Gastroesophageal sphincter (tissue), 4 donors: ENCODE measurements at places on chromosomes 13 and 19. TPM values are rescaled to one million over a fixed set of nuclear protein-coding genes. Genes with fewer than 3 reads are reported as not detected.

SRRM5 gene
- not detected for total RNA-seq

DNA sequence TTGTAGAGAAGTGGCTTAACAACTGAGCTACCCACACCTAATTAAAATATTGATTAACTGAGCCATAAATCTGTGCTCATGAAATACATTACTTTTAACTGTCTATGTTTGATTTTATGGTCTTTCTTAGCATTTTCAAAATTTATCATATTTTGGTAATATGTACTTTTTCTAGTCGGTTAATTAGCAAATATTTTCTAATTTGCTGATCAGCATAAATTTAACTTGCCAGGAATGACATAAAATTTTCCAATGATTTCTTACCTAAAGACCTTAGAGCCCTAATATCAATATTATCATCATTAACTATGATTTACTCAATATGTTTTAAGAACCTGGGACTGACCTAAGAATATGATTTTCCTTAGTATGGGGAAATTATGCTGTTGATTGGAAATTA, 19.9 kb upstream of the COG6 start:
- no peak for ATAC-seq

DNA sequence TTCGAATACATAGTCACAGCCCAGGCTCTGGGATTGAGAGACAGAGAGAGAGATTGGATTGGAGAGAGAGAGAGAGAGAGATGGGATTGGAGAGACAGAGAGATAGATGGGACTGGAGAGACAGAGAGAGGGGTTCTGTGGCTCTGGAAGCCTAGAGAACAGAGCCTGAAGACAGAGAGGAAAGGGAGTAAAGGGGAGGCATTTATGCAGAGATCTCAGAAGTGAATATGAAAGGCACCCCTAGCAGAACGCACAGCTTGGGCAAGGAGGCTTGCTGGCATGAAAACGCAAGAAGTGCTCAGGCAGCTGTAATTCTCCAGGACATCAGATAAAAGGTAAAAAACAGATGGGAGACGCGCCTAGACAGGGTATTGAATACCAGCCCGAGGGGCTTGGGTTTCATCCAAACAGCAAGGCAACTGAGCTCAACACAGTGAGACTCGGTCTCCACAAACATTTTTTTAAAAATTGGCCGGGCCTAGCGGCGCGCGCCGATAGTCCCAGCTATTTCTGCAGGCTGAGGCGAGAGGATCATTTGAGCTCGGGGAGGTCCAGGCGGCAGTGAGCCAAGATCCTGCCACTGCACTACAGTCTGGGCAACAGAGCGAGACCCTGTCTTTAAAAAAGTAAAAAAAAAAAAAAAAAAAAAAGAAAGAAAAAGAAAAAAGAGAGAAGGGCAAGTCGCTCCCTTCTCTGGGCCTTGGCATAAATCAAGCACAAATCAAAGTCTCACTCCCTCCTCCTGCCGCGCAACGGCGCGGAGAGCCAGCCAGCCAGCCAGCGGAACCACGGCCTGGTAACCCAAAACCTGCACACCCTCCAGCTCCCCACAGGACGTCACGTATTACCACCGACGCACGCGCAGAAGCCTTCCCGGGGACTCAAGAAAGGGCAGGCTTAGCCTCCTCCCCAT, 774 bp upstream of the PPP2R1A start:
- peak; percentile 0 for ATAC-seq

ARID3A gene
- total RNA-seq: 4.7 TPM

GRCh38 chr19:39916851-39917396, 17.5 kb downstream of the FCGBP start:
- no peak for ATAC-seq

DNA sequence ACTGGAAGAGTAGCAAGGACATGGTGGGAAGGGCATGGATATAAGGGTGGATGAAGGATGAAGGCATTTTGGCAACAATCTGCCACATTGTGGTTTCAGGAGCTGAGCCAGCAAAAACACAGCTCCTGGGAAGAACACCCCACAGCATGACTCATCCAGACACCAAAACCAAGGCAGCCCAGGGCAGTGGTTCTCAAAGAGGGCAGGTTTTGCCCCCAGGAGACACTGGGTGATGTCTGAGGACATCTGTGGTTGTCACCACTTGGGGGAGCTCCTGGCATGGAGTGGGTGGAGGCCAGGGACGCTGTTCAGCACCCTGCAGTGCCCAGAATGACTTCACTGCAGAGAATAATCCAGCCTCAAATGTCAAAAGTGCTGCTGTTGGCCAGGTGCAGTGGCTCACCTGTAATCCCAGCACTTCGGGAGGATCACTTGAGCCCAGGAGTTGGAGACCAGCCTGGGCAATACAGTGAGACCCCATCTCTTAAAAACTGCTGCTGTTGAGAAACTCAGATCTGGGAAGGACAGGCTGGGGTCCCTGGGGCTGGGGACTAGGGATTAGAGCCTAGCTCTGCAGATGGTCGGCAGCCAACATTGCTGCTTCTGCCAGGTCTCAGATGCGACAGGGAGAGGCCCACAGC, 16.1 kb downstream of the ZFR2 start:
- no peak for ATAC-seq

MAMSTR gene
- total RNA-seq: 0.94 TPM

- ATAC-seq: no peak
Observed at GRCh38 chr19:45713141-45713540, 17.6 kb downstream of the FBXO46 start.

DNA sequence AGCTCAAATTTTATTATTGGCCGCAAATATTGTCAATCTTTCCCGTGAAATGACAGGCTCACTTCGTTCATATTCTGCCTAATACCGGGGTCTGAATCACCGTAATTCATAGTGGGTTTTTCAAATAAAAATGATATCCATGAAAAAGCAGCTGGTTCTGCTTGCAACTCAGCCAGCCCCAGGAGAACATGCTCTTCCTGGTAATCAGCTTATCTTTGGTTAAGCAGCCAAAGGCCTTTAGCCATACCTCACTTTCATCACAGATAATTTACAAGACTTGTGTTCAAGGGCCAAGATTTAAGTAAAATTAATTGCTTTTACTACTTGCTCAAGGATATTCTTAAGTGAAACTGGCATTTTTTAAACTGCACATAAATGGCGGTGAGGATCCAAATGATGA, 22.5 kb downstream of the RNASEH2B start:
- no peak for ATAC-seq

DNA sequence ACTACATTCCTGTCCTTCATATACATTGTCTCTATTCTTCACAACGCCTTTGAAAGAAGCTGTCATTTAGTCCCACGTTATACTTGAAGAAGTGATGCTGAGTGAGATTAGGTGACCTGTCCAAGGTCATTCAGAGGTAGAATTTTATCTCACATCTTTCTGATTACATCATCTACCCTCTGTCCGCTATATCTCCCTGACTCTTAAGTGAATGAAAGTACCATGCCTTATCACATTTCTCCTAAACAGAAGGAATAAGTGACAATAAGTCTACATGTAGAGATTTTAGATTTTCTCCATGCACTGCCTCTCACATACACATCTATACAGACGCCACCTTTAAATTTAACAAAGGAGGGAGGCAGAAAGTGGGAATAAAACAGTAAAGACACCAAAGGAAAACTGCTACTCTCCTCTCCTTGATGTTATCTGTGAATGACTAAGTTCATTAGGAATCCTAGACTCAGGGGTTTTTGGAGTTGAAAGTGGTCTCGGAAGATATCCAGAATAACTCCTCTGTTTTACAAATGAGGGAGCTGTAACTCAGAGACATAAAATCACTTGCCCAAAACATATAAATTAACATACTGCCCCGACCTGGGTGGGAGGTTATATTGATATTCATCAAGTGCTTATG, 4.9 kb upstream of the CLDN10 start:
- ATAC-seq: no peak

- ATAC-seq: no peak
Observed at GRCh38 chr13:46126552-46127357, 21.9 kb upstream of the CPB2 start.

DNA sequence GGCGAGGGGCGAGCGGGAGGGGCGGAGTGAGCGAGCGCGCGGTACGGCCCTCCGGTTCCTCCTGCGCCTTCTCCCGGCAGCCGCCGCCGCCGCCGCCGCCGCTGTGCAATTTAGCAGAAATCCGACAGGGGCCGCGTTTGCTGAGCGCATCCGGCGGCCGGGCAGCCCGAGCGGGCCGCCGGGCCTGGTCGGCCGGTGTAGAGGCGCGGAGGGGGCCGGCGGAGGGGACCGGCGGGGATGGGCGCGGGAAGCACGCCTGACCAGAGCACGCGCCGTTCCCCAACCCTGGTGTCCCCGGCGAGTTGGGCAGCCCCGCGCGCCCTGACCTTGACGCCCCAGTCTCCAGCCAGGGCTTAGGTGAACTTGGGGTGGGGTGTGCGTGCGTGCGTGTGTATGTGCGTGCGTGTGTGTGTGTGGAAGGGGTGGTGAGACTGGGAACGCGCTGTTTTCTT, 144.5 kb upstream of the ZNF536 start:
- peak; percentile 74 for ATAC-seq

DNA sequence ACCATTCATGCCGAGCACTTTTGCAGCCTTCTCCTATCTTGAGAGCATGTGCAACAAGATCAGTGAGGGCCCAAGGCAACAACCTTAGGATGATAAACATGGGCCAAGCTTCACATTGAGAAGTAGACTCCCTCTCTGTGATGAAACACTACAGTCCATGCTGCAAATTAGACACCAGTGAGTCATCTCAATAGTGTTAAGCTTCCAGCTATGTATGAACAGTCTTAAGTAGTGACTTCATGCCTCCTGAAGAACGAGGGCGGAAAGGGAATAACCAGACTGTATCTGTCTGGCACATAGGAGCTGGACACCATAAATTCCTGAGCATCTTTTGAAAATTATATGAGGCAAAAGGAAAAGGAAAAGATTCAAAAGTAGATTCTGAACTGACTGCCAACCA, 309.9 kb upstream of the SLITRK1 start:
- ATAC-seq: no peak

- ATAC-seq: no peak
Observed at GRCh38 chr19:19214892-19215291, 3.1 kb downstream of the NCAN start.

MYBPC2 gene
- not detected for total RNA-seq

TRAPPC2B gene
- 9.0 TPM for total RNA-seq

- no peak for ATAC-seq
Observed at GRCh38 chr13:70613295-70613694, 505.0 kb upstream of the KLHL1 start.

- no peak for ATAC-seq
Observed at GRCh38 chr13:46953331-46953730, 56.5 kb upstream of the HTR2A start.

- no peak for ATAC-seq
Observed at GRCh38 chr13:19345158-19345557, 163.5 kb upstream of the TUBA3C start.

DNA sequence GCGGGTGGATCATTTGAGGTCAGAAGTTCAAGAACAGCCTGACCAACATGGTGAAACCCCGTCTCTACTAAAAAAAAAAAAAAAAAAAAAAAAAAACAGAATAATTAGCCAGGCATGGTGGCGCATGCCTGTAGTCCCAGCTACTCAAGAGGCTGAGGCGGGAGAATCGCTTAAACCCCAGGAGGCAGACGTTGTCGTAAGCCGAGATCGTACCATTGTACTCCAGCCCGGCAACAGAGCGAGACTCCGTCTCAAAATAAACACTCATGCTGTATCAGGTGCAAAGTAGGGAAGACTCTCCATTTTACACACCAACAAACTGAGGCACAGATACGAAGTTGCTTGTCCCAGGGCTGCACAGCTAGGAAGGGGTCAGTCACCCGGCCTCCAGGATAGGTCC, 15.6 kb downstream of the TLE6 start:
- no peak for ATAC-seq

GRCh38 chr13:32047088-32047487, 15.5 kb downstream of the FRY start:
- ATAC-seq: no peak

- ATAC-seq: no peak
Observed at GRCh38 chr13:85798556-85798955, 663 bp downstream of the SLITRK6 start.

COL5A3 gene
- 28.2 TPM for total RNA-seq

DNA sequence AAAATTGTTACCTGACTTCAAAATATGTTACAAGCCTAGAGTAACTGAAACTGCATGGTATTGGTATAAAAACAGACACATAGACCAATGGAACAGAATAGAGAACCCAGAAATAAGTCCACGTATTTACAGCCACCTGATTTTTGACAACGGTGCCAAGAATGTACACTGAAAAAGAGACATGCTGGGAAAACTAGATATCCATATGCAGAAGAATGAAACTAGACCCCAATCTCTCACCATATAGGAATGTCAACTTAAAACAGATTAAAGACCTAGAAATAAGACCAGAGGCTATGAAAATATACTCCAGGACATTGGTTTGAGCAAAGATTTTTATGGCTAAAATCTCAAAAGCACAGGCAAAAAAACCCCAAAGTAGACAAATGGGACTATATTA, 76.5 kb downstream of the LATS2 start:
- ATAC-seq: no peak

DNA sequence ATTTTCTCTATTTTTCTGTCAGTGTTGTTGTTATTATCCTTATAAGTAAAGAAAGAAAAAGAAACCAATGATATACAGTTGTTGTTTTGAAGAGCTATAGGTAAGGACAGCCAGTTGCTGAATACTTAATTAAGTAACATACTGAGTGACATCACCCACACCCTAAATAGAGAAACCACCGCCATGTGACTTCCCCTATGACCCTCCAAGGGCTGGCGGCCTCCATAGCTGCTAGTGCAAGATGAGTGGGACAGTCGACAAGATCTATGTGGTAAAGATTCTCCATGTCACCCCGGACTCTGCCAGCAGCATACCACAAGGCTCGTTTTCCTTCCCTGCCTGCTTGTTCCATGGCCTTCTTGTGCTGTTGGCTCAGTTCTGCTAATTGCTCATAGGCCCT, 221.1 kb downstream of the DNAJC15 start:
- no peak for ATAC-seq

ERICH4 gene
- total RNA-seq: not detected

DNA sequence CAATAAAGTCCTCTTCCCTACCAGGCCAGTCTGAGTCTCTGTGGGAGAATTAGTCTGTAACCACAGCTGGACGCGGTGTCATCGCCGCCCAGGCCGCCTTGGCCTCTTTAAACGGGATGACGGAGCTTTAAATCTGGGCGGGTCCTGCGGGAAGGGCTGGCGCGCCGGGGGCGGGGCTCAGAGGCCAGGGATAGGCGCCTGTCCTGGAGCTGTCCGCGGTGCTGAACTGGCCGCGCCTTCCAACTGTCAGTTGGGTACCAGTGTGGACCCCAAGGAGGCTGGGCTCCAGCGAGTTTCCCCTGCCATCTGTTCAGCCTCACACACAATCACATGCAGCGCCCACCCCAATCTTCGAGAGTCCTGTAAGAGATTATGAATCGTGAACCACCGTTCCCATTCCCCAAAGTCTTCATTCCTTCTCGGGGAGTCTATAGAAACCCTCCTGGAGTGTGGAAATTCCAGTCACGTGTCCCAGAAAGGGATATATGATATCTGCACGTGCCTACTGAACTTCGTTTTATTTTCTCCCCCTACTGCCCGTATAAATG, 11.5 kb downstream of the APLP1 start:
- peak; percentile 93 for ATAC-seq

GRCh38 chr13:57212989-57213388, 46.0 kb downstream of the PRR20E start:
- ATAC-seq: no peak

GRCh38 chr13:53012707-53013106, 15.9 kb upstream of the OLFM4 start:
- ATAC-seq: no peak

ZNF709 gene
- 3.4 TPM for total RNA-seq
